Astrocyte (in vitro differentiated cells and primary cell): ENCODE measurements at places on chromosomes 2 and 18. TPM values are rescaled to one million over a fixed set of nuclear protein-coding genes. Genes with fewer than 3 reads are reported as not detected.

The ANTXR1 gene
- total RNA-seq = 67.8 and 71.7 TPM in 2 replicates

The PTPRN gene
- total RNA-seq = 76.6 and 88.2 TPM in 2 replicates

The FOXI3 gene
- 0.60 and 2.3 TPM in 2 replicates for total RNA-seq

The KIF5C gene
- 21.0 and 24.3 TPM in 2 replicates for total RNA-seq

The ANKRD30B gene
- total RNA-seq = not detected in 2 replicates

The HSBP1L1 gene
- 3.8 and 6.1 TPM in 2 replicates for total RNA-seq

The GDF7 gene
- 0.91 and 1.9 TPM in 2 replicates for total RNA-seq

The CGREF1 gene
- 1.8 and 3.0 TPM in 2 replicates for total RNA-seq

The GALNT14 gene
- 2.1 and 2.9 TPM in 2 replicates for total RNA-seq

The RAD51AP2 gene
- 0.10 TPM in 1 of 2 replicates, not detected in the other for total RNA-seq

GRCh38 chr2:236985761-236986339 lies 99.8 kb upstream of the COPS8 start:
- no peak for DNase-seq

DNA sequence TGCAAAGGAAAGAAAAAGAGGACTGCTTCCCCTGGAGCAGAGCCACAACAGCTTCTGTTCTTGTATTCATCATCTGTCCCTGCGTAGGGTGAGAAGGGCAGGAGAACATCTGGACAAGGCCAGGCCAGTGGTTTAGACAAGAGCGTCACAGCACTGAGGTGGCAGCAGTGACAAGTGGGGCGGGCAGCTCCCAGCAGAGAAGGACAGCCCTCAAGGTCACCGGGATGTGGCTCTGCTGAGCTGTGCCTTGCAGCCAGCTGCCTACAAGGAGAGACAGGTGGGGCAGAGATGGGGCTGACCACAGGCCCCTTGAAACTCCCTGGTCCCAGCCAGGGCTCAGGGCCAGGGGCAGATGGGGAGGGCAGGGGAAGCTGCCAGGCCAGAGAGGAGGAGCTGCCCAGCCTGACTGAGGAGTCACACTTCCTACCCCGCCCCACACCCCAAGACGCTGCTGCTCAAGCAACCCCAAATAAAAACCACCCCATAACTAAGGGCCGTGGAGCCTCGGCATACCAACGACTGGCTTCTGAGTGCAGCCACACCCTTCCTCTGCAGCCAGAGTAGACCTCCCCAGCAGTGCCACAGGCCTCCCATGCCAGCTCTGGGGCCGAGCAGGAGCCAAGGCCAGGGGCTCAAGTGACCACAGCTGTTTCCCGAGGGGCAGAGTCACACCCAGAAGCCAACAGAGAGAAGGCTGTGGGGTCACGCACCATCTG lies 5.4 kb downstream of the RAB11FIP5 start:
- DNase-seq = no peak

DNA sequence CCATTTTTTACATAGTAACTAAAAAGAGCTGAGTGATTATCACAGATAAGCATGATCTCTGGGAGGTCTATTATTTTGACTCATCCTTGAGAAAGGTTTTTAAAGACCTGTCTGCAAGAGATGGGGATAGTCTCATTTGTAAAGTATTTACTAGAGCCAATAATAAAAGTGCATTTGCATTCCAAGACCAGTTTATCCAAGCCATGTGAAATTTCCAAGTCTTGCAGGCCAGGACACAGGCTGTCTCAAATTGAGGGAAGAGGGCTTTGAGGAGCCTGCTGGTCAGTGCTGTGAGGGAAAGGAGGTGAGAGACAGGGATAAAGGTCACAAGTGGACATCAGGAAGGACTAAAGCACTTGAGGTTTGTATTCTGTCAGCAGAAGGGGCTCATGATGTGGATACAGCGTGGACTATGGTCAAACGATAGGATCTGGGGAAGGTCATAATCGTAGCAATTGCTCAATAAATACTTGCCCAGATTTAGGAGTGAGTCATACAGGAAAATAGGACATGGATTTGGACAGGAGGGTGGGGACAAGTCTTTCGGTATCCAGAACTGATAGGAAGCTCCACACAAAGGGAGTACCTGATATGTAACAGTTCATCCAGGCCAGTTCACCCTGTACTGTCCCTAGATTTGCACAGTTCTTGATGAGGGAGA lies 6.6 kb upstream of the CDH2 start:
- peak; percentile 41 for DNase-seq

DNA sequence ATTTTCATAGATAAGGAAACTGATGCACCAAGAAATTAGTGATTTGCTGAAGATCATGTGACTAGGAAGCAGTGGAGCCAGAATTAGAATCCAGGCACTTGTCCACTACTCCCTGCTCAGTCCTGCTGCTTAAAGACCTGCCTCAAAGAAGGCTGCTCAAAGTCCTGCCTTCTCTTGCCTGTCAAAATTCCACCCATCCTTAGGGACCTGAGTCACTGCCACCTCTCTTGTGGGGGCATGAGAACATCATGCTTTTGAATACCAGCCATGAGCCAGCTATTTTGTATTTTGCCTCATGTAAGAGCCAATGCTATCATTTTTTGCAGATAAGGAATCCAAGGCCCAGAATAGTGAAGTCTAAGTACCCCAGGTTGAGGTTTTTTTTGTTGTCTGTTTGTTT lies 47.1 kb downstream of the DDX1 start:
- peak; percentile 61 for DNase-seq

GRCh38 chr2:36360063-36360462 lies 4.5 kb downstream of the CRIM1 start:
- DNase-seq = no peak

GRCh38 chr2:31079665-31080064 lies 58.6 kb downstream of the GALNT14 start:
- no peak for DNase-seq

DNA sequence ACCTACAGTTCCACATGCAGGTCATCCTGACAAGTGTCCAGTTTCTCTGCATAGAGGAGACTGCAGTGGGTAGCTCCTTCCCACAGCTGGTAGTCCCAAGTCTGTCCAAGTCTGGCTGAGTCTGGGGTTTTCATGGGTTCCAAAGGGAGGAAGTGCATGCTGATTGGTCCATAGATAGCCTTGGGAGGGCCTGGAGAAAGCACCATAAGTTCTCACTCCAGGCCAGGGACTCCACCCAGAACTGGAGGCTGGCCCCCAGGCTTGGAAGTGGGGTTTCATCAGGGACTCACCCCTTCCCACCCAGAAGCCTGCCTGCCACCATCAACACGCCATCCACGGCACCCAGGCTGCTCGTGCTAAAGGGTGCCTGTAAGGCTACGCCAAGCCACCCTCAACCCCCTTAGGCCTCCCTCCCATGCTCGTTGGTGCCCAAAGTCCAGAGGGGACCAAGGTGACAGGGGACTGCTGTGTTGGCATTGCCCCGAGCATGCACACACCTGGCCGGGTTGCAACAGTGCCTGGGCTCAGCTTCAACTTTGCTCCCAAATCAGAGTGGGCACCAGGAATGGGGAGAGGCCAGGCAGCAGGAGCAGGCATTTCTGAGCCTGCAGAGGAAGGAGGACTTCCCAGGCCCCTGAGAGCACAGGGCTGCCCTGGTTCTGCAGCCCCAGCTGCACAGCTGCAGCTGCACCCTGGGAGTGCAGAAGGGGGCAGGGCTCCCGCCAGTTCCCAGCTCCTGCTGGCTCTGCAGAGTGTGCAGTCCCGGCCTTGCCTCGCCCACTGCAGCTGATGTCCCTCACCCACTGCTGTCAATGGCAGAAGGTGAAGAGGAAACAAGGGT lies 116.5 kb upstream of the MAP2 start:
- no peak for DNase-seq

GRCh38 chr2:216692636-216693413 lies 2.5 kb downstream of the IGFBP5 start:
- DNase-seq = peak; percentile 72

- DNase-seq = peak; percentile 30
Measured at GRCh38 chr2:156892467-156893281, 364.8 kb upstream of the GALNT5 start.

DNA sequence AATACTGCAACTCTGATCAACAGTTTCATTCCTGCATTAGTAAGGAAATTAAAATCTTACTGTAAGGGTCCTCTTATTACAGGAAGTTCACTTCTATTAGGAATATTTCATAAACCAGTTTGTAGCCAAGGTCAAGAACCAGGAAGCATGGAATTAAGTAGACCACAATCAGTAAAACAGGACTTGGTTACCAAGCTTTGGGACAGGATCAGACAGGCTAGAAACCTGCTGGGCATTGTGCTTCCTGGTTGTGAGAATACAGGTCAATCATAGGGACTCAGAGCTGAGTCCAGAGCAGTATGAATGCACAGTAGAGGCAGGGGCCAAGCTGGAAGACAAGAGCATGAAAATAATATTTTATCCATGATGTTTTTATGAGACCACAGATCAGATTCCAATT lies 248.0 kb downstream of the IKZF2 start:
- no peak for DNase-seq

GRCh38 chr2:60067006-60067405 lies 486.4 kb downstream of the BCL11A start:
- no peak for DNase-seq

GRCh38 chr18:3246635-3247239 lies 864 bp upstream of the MYL12A start:
- DNase-seq = no peak

GRCh38 chr2:223314811-223315210 lies 262.8 kb downstream of the KCNE4 start:
- peak; percentile 58 for DNase-seq

GRCh38 chr18:56473400-56474024 lies 164.9 kb downstream of the TXNL1 start:
- no peak for DNase-seq

DNA sequence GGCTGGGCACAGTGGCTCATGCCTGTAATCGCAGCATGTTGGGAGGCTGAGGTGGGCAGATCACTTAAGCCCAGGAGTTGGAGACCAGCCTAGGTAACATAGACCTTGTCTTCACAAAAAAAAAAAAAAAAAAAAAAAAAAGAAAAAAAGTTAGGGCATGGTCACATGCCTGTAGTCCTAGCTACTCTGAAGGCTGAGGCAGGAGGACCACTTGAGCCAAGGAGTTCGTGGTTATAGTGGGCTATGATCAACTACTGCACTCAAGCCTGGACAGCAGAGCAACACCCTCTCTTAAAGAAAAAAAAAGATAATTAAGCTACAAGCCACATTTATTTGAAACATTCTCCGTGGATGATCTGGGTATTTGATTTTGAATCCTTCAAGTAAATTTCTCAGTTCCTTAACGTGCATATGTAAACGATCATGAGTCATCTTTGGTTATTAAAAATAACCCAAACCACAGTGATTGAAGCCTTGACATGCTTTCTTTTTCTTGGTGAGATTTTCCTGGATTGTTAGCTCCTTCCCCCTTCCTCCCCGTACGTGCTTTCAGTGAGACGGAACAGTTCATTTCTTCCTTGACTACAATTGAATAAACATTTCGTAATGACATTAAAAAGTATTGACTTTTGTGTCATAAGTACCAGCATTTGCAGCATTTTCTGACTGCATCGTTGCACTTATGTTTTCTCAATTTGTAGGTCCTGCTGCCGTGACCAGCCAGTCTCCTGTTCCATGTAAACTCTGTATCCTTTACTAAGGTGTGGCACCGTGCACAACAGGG lies 20.3 kb downstream of the RMC1 start:
- peak; percentile 56 for DNase-seq

- no peak for DNase-seq
Measured at GRCh38 chr2:236334122-236334876, 70.1 kb upstream of the ASB18 start.

DNA sequence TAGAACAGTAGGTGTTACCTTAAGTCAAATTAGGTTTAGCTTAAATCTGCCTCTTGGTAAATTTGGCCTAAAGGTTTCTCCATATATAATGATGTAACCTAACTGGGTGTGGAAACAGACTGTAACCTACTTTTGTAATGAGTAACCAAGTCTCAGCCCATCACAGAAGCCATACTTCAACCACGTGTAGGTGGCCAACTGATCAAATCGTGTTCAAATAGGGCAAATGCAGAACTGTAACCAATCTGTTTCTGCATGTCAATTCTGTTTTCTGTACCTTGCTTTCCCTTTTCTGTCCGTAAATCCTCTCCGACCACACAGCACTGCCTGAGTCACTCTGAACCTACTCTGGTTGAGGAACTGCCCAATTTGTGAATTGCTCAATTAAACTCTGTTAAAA lies 34.0 kb upstream of the PLA2R1 start:
- no peak for DNase-seq

DNA sequence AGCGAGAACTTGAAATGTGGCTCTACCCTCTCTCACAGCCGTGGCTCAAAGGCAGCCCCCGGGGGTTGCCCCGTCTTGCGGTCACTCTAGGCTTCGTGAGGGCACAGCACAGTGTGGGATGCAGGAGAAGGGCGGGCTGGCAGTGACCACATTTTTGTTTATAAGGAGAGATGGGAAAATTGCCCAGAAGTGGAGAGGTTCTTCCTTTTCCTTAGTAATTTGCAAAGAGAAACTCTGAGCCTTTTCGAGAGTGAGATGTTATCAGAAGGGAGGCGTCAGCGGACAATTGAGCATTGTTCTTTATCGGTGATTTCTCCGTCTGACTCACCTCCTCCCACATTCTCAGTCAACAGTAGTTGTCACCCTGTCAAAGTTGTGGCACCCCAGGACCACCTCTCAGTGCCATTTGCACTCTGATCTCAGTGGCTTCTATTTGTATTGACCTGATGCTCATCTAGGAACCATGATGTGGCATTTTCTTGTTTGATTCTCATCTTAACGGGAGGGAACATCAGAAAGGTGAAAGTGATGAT lies 89.6 kb downstream of the ACAA2 start:
- peak; percentile 83 for DNase-seq

DNA sequence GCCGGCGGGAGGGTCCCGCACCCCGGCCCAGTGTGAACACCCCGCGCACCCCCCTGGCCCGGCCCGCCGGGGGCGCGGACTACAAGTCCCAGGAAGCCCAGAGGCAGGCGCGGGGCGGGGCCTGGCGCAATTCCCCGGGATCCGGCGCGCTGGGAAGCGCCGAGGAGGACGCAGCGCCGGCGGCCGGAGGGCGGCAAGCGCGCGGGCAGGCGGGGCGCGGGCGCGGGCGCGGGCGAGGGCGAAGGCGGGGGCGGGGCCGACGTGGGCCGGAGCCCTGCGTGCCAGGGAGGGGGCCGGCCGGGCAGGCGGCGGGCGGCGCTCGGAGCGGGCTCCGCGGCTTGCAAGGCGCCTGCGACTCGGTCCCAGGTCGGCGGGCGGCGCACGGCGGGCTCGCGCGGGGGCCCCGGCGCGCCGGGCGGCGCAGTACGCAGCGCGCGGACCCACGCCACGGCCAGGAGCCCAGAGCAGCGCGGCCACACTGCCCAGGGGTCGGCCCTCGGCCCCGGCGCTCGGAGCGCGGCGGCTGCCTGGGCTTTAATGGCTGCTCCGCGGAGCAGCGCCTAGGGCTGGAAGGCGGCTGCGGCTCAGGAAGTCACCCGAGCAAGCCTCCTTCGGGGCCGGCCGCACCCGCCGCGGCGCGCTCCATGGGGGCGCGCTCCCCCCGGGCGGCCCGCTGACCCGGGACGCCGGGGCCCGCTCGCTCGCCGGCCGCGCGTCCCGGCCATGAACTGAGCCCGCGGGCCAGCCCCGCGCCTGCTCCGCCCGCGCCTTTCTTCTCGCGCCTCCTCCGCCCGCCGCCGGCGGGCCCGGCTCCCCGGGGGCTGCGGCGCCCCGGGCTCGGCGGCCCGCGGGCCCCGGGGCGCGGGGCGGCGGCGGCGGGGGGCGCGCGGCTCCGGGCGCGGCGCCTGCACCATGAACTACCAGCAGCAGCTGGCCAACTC lies at the start of gene AGAP1:
Gene AGAP1 (plus strand): TSS at position 269 of the 941 bp plus-strand sequence.
- DNase-seq = peak; percentile 64
